Activated CD4-positive, alpha-beta memory T cell treated with anti-CD3 and anti-CD28 coated beads for 36 hours (primary cell): ENCODE measurements at places on chromosomes 6 and 20. TPM values are rescaled to one million over a fixed set of nuclear protein-coding genes. Genes with fewer than 3 reads are reported as not detected.

PPP1R14C gene
- total RNA-seq: 0.36 TPM

COL21A1 gene
- total RNA-seq: not detected

IPCEF1 gene
- total RNA-seq: 14.2 TPM

DNA sequence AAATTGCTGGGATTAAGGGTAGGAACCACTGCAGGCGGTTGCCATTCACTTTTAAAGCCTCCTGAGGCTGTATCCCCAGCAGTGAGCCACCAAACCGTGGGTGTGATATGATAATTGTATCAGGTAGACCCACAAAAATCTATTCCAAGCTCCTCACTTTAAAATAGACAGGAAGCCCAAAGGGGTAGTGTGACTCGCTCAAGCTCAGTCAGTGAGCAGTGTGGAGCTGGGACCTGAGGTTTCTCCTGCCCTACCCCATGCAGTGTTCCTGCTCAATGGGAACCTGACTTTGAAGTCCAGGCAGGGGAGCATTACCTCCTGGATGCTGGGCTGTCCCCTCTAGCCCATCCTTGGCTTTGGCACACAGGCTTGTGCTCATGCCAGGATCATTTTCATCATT, 14.9 kb upstream of the MAPRE1 start:
- DNase-seq: no peak
